Jurkat, Clone E6-1 (cell line): ENCODE measurements at places on chromosomes 1 and 21.

DNA sequence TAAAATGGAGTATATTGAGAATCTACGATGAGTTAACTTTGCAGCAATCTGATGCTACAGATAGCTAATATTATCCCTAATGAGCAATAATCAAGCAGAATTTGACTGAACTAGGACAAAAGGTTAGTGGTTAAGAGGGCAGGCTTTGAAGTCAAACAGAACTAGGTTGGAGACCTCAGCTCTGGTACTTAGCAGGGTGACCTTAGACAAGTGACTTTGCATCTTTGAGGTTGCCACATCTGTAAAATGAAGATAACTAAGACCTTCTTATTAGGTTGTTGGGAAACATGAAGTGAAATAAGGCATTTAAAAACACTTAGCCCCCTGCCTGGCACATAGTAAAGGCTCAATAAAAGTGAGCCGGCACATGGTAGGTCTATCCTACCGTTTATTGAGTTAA is 4.3 kb upstream of the FUCA1 start:
- no peak for DNase-seq

DNA sequence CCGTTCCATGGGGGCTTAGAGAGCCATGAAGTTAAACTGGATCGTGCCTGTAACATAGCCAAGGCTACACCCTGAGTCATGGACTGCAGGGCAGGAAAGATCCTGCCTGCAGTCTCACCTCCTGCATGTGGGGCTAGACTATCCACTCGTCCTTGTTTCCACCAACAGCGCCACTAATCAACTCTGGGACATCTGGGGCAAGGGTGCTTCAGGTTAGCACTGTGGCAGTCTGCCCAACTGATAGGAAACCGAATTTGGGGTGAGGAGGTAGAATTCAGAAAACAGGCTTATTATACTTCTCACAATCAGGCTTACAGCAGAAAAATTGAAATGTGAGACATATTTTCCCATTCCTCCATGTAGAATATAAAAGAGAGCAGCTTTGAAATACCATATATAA is 85.2 kb upstream of the ADAM30 start:
- DNase-seq = no peak

DNA sequence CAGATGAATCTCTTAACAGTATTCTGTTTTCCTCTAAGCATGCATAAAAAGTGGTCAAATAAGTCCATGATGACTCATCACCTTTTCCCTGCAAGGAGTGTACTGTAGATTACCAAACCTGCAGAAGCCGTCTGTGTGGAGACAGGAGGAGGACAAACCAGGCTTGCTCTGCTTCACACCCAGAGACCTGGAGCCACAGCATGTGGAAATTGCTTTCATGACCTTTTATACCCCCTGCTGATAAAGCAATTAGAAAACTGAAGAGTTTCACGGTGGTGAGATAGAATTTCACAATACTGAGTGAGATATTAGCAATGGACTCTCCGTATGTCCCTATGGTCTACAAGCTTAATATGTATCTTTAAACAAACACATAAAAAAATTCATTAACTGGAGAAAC is 9.4 kb downstream of the CORT start:
- no peak for DNase-seq

GRCh38 chr1:94590203-94591137 is 48.9 kb upstream of the F3 start:
- no peak for DNase-seq

- peak; percentile 91 for DNase-seq
Measured at GRCh38 chr1:35577071-35577998, 4.2 kb downstream of the TFAP2E start.

GRCh38 chr1:179287946-179288345 is 5.7 kb upstream of the SOAT1 start:
- no peak for DNase-seq

GRCh38 chr1:114164840-114165543 is 11.3 kb upstream of the SYT6 start:
- DNase-seq = no peak

GRCh38 chr1:230303822-230304221 is 122.3 kb downstream of the PGBD5 start:
- DNase-seq = no peak

- no peak for DNase-seq
Measured at GRCh38 chr21:42439284-42440186, 35.8 kb downstream of the UBASH3A start.

DNA sequence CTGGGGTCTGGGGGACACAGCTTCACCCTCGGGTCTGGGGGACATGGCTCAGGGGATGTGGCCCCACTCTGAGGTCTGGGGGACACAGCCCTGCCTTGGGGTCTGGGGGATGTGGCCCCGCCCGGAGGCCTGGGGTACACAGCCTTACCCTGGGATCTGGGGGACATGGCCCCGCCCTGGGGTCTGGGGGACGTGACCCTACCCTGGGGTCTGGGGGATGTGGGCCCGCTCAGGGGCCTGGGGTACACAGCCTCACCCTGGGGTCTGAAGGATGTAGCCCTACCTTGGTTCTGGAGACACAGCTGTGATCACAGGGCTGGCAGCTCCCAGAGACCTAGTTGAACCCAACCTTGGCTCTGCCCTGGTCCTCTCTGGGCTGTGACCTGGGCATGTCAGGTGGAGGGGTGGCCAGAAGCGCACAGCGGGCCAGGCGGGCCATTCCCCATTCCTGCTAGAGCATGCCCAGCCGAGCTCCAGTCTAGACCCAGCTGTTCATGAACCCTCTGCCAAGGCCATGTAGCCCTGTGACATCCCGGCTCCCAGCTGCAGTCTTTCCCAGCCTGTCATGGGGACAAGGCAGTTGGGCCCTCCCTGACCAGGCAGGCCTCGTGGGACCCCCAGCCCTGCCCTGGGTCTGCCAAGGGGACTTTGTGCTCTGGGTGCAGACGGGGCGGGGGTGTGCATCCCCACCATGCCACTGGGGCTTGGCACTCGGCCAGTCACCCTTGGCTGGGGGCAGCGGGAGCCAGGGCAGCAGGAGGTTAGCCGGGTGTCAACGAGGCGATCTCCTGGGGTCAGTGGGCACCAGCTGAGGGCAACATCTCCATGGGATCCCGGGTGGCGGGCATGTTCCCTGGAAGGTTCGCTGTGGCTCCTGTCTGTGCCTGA is 43.9 kb downstream of the WNT9A start:
- no peak for DNase-seq

- no peak for DNase-seq
Measured at GRCh38 chr1:34380526-34381124, 203.9 kb downstream of the C1orf94 start.

GRCh38 chr1:236890152-236891056 is 95.3 kb downstream of the MTR start:
- no peak for DNase-seq

GRCh38 chr1:76066394-76066793 is 8.2 kb upstream of the ST6GALNAC3 start:
- no peak for DNase-seq

DNA sequence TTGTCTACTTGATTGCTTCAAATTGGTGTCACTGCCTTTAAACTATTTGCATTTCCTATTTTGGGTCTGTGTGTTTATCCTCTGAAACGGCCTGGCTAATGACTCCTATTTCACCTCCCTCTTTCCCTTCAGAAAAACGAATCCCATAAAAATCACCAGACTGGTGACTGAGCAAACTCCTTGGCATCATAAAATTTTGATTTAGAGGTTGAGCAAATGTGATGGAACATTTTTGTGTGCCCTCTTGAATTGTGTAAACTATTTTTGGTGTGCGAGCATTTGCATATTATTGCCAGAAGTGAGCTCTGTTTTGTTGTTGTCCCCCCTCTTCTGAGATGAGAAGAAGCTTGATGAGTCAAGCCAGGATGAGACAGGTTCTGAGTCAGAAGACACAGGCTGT is 316.1 kb downstream of the AJAP1 start:
- DNase-seq = no peak

DNA sequence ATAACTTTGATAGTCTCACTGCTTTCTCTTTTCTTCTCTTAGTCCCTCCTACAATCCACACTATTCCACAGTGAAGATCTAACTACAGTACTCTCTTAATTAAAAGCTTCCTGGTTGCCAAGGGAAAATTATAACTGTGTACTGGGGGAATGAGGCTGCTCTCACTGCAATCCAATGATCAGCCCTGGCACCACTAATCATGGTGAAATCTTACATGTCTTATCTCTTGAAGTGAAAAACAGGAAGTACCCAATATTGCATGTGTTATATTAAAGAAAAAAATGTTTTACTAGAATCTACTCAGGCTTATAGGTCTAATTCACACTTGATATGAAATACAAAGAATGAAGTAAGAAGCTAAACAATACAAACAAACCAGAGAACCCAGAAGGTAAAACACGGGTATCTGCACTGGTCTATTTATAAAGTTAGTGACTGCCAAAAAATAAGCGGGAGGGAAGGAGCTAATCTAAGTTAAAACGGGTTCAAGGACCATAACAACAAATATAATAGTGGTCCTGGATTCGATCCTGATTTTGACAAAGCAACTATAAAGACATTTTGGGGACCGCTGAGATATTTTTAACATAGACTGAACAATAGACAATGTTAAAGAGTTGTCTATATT is 57.5 kb downstream of the RGS2 start:
- DNase-seq = no peak

GRCh38 chr1:197441999-197442414 is 174.0 kb downstream of the CRB1 start:
- DNase-seq = no peak

DNA sequence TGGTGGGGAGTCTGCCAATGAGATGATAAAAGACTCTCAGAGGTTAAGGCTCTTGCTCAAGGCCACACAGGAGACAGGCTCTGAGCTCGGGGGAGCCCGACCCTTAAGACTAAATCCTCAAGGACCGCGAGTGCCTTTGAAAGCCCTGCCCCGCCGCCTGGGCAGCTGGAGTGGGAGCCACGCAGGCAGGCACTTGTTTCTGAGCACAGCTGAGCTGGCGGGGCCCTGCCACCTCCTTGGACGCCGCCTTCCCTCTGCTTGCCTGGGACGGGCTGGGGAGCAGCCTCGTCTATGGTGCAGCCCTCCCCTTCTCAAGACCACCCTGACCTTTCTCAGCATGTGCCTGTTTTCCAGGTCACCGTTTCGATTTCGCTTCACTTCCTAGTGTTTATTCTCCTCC is 169.3 kb downstream of the CAMTA1 start:
- DNase-seq = no peak

DNA sequence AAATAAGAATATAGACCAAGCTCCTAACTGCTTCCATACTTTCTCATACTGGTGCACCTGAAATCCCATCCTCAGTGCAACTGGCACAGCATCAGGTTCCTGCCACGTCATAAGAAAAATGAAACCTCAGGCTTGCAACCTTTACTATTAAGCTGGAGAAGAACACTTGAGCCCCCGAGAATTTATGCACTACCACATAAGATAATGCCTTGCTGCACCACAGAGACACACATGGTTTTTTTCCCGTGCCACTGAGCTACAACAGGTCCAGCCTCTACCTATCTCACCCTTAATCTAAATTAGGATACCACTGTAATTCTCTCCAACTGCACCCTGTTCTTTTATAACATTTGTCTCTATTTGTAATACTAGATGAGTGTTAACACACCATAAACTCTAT is 174.5 kb downstream of the DENND1B start:
- no peak for DNase-seq

DNA sequence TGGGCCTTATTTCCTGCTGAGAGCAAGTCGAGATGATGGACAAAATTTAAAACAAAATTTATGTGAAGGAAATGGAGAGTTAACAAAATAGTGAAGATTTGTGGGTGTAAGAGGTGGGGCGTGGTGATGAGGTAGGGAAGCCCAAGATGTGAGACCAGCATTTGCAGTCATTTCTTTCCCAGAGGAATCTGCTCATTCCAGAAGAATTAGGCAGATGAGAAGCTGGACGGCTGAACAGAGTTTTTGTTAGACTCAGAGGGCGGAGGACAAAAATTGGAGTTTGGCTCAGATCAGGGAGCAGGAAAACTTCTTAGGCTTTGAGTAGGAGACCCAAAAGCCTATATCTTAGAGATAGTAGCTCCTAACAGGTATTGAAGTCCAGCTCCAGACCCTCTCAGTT is 65.3 kb downstream of the CAMTA1 start:
- DNase-seq = no peak

DNA sequence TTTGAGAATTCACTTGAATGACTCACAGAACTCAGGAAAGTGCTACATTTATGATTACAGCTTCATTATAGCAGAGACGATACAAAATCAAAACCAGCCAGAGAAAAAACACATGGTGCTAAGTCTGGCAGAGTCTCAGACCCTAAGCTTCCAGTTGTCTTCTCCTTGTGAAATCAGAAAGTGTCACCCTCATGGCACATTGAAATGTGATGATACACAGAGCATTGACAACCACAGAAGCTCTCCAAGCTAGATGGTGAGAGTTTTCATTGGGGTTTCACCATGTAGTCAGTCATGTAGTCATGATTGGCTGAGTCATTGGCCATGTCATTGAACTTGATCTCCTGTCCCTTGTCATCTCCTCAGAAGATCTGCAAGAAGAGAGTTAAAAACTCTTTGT is 526.6 kb downstream of the MRPL39 start:
- no peak for DNase-seq
